ENCODE measurements at places on chromosomes 16 and 17.

- no peak for DNase-seq
These were observed 94.2 kb upstream of the HSBP1 start for GRCh38 chr16:83713597-83713996.

DNA sequence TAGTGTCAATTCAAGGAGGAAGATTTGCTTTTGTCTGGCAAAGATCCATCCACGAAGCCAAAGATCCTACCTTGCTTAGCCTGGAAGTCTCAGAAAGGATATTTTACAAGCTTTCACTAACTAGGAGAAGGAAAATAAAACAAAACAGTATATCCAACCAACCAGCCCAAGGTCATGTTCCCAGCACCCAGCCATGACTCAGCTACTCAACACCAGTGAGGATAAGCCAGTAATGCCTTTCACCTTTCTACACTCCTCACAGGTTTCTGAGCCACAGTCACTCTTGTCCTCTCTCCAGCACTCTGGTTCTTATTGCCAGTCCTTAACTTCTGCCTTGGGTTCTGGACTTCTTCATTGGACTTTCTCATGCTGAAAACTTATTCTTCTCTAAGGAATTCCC lies 116.2 kb downstream of the CDH11 start:
- DNase-seq = no peak

DNA sequence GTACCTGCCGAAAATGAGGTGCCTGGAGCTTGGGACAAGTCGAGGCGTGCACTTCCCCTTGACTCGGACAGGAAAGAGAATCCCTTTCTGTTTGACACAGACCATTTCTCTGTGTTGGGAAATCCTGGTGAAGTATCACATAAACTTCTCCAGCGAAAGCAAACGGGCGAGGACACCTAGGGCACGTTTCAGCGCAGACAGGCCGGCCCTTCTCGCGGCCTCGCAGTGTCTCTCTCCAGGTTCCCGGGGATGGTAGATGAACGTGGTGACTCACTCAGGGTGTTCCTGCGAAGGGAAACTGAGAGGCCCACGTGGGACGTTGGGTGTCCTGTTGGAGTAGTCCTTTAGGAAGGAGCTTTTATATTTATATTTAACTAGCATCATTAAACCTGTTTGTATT lies 36.3 kb upstream of the ZNF750 start:
- no peak for DNase-seq

GRCh38 chr16:4505356-4506147 lies 29.4 kb downstream of the HMOX2 start:
- peak; percentile 90 for DNase-seq

DNA sequence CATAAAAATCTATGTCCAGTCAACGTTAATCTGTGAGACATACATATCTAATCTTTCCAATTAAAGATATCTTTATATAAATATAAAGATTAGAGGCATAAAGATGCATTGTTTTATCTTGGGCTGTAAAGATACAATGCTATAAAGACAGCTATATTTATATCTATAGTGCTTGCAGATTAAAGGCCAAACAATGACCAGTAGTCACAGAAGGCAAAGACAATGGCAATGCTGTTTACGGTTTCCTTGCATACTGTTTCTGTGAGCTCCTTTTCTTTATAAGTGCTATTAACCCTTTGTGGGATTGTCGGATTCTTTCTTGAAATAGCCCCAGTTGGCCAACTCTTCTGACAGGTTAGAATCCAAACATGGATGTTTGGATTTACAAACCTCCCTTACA lies 85.5 kb upstream of the SALL1 start:
- no peak for DNase-seq
